Renal cortical epithelial cell (primary cell): ENCODE measurements at places on chromosomes 2 and 18. TPM values are rescaled to one million over a fixed set of nuclear protein-coding genes. Genes with fewer than 3 reads are reported as not detected.

CDH20 gene
- not detected in 2 replicates for total RNA-seq

GALNT14 gene
- total RNA-seq, result 93.3 and 151 TPM in 2 replicates

UGT1A1 gene
- total RNA-seq, result 1.2 and 6.2 TPM in 2 replicates

TXNDC2 gene
- not detected in 2 replicates for total RNA-seq

TCF7L1 gene
- total RNA-seq, result 0.52 and 1.4 TPM in 2 replicates
